AG09319 (cell line): ENCODE measurements at places on chromosomes 5 and 9.
A peak's percentile ranks its signal among the peaks of the same experiment; 100 is the strongest.

DNA sequence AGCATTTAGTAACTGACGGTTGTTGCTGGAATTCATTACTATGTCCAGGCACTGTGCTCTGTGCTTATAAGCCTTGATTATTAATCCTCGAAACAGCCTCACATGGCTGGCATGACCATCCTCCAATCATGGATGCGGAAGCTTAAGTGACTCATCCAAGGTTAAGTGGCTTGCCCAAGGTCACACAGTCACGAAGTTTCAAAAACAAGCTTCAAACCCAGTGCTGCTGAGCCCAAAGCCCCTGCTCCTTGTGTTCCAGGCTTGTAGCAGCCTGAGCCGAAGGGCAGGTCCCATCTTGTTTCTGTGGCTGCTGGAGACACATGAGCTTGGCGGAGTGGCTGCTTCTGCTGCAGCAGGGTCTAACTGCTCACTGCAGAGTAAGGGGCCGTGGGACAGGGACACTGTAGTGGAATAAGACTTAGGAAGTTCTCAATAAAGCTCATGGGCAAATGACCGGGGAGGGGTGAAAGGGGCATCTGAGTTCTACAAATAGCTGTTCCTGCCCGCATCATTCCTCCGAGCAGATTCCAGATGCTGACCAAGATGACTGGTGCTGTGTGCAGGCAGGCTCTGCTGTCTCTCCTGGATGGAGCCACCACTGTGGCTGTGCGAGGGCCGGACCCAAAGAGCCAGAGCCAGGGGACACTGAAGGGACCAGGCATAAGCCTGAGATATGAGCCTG is 32.4 kb downstream of the WHRN start:
- no peak for DNase-seq

- no peak for DNase-seq
Observed at GRCh38 chr9:2013743-2014475, 1.2 kb upstream of the SMARCA2 start.

DNA sequence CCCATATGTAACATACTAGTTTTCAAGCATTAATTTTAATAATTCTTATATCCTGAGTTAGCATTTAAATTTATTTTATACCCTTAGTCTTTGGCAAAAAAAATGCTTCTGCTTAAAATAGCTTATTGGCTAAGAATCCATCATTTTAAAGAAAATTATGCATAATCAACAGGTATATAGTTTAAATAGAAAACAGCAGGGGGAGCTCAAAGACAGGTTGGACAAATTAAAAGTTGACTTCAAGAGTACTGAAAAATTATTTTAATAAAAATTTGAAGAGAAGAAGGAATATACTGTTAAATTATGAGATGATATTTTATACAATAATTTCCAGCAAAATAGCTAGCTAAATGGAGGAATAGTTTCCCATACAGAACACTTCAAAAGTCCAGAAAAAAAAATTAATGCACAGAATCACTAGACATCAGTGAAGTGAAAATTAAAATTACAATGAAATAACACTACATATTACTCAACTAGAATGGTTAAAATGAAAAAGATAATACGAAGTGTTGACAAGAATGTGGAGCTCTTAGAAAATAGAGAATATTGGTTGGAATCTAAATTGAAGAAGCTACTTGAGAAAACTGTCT is 387.1 kb downstream of the PDE4D start:
- DNase-seq: peak; percentile 3

DNA sequence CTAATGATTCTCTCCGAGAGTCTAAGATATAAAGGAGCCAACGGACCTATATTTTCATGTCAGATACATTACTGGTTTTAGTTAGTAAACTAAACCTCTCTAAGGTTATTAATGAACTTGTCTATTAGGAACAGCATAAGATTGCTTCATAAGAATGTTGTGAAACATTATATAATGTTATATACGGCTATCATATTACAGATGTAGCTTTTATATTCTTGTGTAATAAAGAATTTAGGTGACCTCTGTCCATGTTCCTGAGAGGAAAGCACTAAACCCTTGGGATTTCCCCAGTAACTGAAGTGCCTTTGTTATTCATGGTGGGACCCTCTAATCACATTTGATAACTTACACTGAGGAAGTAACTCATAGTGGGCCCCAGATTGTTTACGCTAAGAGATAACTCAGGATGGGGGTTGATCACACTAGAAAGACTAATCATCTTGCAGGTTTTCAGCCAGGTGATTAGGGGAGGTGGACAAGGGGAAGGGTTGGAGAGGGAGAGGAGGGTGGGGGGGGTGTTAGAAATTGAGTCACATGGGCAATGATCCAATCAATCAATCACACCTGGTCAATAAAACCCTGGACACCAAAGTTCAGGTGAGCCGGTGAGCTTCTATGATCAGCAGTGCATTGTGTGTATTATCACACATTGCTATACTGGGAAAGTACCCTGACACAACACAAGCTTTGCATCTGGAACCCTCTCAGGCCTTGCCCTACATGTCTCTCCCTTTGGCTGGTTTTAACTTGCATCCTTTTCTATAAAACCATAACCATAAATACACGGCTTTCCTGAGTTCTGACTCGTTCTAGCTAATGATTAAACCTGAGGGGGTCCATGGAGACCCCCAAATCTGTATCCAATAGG is 25.8 kb downstream of the ECPAS start:
- no peak for DNase-seq
